Activated CD4-positive, alpha-beta T cell treated with anti-CD3 and anti-CD28 coated beads, Interleukin-2, Interleukin-6, amounts not matched to agents 100 ng/mL and 50 ng/mL, durations not matched to agents 16 hours and 8 hours (primary cell): ENCODE measurements at places on chromosomes 11 and 22.

- DNase-seq, result peak; percentile 62
These were observed 18.9 kb downstream of the SHANK3 start for GRCh38 chr22:50691521-50691920.

DNA sequence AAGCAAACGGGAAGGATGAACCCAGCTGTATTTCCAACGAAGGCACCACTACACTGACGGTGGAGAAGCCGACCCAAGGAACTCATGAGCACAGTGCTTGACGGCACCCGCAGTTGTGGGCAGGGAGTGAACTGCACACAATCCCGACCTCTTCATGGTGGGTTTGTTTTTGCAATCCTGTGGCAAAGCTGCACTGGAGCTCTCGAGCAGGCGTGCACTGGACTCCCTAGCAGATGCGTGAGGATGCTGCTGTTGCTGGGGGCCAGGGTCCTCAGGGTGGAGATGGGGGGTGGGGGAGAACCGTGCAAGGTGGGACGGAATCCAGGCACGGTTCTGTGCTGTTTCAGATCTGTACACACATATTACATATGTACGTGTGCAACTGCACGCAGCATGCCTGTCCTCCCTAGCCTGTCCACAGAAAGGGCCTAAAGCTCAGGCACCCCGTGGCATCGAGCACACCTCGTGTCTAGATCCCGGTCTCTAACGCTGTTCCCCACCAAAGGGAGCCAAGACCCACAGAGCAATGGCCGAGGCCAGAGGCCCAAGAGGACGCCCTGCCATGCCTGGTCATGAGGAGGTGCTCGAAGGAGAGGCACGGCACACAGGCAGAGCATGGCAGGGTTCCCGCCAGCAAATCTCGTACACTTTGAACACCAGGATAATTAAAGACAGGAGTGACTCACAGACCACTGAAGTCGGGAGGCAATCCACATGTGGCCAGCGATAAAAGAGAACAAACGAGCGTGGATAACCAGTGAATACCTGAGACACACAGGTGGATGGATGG, 17.6 kb downstream of the ALG12 start:
- no peak for DNase-seq

- DNase-seq, result no peak
These were observed 422.5 kb downstream of the TMEM135 start for GRCh38 chr11:87460279-87460678.

DNA sequence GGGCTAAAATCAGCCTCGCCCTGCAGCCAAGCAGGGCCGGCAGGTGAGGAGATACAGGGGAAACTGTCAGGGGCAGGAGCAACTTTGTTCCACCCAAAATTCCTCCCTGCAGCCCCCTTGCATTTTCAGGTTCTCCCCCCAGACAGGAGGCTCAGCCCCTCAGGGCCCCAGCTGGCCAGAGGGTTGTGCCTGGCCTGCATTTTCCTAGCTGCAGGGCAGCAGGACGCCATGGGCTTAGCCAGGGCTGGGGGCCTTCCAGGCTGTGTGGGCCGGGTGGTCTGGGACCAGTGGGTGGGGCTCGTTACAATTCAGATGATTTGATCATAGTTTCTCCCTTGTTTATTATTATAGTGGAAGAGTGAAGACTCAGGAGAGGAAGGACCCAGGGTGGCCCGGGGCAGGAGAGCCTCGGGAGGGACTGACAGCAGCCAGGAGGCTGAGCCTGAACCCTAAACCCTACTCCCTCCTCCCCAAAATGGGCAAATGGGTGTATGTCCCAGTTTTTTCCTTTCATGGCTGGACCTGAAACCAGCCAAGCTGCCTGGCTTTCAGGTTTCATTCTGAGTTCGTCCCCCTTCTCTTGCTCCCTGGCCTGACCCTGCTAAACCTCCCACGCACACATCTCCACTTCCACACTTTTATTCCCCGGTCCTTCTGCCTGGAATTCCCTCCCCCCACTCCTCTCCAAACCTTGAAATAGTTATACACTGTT, 40.0 kb downstream of the AHNAK start:
- no peak for DNase-seq

- DNase-seq, result no peak
These were observed 1.6 kb downstream of the GSTP1 start for GRCh38 chr11:67584881-67585873.

DNA sequence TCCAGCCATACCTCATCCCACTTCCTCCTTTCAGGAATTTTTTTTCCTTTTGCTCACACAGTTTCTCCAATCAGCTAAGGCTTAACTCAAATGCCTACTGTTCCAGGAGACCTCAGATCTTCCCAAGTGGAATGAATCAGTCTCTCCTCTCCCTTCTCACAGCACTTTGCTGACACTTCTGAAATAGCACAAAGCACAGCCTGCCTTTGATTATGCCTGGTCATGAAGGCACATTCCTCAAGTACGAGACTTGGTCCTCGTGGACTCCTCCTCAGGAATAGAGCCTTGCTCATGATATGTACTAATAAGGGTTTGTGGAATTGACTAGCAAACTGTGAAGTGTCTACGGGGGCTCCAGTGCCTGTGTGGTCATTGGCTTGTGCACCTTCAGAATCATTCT, 176.7 kb upstream of the TENM4 start:
- no peak for DNase-seq

GRCh38 chr11:8328231-8328794, 64.6 kb upstream of the LMO1 start:
- DNase-seq, result no peak

DNA sequence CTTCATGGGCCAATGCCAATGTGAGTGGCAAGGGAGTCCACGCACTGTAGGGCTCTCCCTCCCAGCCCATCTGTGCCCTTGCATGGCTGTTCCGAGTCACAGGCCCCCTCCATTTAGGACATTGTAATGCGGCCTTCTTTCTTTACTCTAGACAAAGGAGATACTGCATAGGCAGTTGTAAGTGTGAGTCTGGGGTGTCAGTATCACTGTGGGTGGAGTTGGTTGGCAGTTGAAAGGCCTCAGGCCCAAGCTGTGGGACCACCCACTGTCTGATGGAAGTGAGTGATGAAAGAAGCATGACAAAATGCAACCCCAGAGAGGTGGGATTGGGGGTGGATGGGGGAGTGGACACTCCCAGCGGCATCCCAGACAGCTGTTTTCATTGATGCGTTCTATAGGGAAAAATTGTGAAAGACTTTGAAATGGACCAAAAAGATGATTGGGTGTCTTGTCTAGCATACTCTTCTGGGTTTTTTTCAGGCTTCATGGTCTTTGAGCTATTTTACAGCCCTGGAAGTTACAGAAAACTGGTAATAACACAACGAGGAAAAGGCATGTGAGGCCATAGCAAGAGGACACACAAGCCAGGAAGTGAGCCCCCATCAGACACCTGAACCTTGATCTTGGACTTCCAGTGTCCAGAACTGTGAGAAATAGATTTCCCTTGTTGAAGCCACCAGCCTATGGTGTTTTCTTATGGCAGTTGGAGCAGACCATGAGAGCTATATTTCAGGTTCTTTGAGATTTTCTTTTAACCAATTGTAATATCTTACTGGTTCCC, 114.6 kb downstream of the NECTIN1 start:
- no peak for DNase-seq

DNA sequence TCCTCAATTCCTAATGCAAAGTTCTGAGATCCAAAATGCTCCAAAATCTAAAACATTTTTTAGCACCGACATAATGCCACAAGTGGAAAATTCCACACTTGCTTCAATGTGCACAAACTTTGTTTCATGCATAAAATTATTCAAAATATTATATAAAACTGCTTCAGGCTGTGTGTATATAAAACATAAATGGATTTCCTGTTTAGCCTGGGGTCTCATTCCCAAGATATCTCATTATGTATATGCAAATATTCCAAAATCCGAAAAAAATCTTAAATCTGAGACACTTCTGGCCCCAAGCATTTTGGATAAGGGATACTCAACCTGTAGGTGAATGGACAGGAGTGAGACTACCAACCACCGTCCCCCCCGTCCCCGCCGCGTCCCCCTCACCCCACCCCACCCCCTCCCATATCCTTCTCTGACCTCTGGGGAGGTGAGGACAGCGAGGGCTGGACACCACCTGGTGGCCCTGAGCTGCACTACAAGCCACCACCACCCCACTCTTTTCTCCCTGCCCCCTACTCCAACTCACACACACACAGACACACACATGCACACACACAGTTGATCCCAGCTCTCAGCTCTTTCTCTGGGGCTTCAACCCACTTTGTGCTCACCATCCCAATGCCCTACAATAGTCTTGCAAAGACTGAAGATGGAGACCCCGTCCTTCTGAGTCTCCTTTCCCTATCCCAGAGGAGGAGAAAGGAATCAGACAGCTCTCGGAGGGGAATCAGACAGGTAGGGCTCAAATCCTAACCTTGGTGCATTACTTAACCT, 101.0 kb downstream of the PDE2A start:
- DNase-seq, result peak; percentile 48

DNA sequence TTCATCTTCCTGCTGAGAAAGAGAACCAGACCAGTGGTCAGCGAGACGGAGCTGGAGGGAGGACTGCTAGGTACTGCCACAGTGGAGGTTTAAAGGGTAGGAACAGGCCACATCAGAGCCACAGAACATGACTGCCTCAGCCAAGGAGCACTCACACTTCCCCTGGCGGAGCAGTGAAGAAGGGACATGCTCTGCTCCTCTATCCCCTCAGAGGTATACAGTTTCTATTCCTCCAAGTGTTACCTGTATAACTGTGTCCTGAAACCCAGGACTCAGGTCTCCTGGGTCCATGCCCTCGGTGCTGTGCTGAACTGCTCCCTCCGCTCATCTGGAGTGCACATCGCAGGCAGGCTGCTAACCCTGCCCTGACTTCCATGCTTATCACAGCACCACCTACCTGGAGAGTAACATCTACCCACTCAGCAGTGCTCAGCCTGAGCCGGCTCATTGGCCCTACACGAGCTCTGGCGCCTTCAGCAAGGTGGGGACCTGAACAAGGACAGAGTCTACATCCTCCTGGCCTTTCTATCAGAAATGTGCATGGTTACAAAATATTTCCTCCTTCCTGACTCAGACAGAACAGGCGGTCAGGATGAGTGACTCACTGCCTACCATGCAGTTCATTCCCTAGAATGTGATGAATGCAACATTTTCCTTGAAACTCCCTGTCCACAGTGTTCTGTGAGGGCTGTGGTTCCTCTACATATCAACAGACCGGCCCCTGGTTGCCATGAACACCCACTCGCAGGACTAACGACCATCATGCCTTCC, 52.9 kb downstream of the C11orf58 start:
- no peak for DNase-seq

- DNase-seq, result no peak
These were observed 6.9 kb upstream of the RAD9A start for GRCh38 chr11:67384851-67385366.

- no peak for DNase-seq
These were observed 509.9 kb upstream of the B3GAT1 start for GRCh38 chr11:134921938-134922337.

GRCh38 chr11:22169833-22170232, 23.1 kb upstream of the ANO5 start:
- DNase-seq, result no peak
